ENCODE measurements at places on chromosomes 7 and 10.

DNA sequence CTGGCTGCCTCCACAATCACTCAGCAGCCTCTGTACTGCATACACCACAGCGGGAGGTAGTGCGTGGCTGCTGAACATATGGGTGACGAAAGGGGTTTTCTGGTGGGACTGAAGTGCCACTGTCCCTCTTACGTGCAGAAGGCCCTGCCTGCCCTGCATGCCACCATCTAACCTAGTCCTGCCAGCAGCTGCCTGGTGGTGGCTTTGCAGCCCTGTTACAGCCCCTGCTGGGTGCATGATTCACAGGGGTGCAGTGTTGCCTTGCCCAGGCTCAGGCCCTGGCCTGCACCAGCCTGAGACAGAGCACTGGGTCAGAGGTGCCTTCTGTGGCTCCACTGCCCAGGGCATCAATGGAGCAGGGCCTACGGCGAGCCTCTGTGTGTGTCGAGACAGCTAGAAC is 50.1 kb downstream of the SYPL1 start:
- no peak for DNase-seq

GRCh38 chr10:86594535-86594934 is 59.8 kb upstream of the OPN4 start:
- DNase-seq: no peak

DNA sequence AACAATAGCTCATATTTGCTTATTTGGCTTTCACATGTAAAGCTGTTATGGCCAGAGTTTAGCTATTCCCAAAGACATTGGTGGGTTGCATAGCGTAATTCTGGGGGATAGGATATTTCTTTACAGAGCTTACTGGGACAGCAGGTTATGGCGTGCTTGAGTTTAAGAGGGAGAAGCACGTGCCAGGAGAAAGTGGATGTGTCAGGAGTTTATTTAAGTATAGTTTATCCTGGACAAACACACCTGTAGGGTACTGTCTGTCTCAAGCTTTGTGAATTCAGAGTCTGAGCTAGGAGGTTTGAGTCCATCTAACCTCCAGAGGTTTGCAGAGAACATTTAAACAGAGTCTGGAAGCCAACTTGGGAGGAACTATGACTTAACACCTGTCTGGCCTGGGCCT is 21.3 kb downstream of the GBF1 start:
- DNase-seq: no peak

DNA sequence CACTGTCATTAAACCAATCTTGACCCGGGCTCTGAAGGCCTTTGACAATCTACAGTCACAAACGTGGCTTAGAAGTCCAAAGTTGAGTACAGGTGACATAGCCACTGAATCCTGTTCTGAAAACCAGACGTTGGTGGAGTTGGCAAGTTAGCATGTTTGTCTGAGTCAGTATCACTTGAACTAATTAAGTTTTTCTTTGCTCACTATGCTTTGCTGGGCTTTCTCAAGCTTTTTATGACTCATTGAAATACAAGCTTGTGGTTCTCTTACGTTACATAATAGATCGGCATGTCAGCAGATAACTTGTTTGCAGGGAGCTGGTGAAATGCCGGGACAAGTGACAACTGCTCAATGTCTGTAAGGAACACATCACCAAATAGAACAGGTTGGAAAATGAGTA is 53.8 kb downstream of the ARL5B start:
- no peak for DNase-seq

GRCh38 chr10:10687751-10688150 is 329.9 kb upstream of the CELF2 start:
- no peak for DNase-seq

DNA sequence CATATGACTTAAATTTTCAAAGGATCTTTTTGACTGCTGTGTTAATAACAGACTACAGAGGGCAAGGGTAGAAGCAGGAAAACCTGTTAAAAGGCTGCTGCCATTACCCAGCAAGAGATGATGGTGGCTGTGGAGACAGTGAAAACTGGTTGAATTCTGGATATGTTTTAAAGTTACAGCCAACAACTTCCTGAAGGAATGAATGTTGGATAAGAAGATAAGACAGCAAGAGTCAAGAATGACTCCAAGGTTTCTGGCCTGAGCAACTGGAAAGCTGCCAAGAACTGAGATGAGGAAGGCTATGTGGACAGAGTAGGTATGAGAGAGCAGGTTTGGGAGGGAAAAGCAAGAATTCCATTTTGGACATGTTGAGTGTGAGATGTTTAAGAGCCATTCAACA is 19.1 kb downstream of the CNOT4 start:
- DNase-seq: no peak

GRCh38 chr7:79317728-79318127 is 135.7 kb downstream of the MAGI2 start:
- no peak for DNase-seq

DNA sequence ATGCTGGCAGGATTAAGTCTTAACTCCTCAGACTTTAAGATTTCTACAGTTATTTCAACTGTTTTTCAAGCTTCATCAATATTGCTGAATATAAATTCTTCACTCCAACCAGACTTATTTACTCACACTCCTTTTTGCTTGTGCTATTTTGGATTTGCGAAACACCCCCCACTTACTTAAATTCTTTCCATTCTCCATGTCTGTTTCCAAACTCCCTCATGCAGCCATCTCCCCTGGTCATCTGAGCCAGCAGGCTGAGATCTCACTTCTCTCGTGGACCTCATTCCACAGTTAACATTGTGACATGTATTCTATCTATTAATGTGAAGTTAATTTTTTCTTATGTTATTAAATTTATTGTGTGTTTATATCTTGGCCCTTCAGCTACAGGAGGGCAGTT is 188.9 kb upstream of the HDAC9 start:
- DNase-seq: no peak

GRCh38 chr10:58838561-58839208 is 326.0 kb downstream of the BICC1 start:
- DNase-seq: peak; percentile 39

DNA sequence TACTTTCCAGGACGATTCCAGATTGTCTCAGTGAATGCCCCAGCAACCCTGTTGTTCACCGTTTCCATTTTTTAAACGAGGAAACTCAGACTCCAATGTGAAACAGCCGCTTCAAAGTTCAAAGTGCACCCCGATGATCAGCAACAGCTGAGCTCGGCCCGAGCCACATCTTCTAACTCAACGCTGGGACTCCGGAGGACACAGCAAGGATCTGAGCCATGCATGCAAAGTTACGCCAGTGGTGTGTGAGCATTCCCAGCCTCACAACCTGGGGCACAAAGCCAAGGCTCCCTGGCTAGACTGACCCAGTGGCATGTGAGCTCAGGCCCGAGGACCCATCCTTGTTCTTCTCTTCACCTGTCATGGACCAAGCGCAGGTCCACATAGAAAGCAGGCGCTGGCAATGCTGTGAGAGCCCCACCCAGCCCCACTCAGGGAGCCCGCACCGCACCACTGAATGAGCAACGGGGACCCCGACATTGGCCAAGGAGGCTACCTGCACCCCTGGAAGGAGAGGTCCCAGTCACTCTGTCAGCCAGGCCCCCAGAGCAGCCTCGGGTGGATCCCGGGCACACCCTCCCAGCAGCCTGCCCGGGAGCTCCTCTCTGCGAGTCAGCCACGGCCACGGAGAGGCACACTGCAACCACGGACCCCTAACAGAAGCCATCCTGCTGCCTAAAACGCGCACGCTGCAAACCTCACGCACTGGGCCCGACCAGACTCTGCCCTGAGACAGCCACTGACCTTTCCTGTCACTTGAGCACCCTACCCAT is 82.9 kb downstream of the MAD1L1 start:
- no peak for DNase-seq

- no peak for DNase-seq
These were observed 191.8 kb downstream of the CACNB2 start for GRCh38 chr10:18332048-18332447.

- no peak for DNase-seq
These were observed 5.8 kb downstream of the PLA2G12B start for GRCh38 chr10:72948762-72949161.

GRCh38 chr7:74267756-74268565 is 13.8 kb upstream of the RFC2 start:
- no peak for DNase-seq

DNA sequence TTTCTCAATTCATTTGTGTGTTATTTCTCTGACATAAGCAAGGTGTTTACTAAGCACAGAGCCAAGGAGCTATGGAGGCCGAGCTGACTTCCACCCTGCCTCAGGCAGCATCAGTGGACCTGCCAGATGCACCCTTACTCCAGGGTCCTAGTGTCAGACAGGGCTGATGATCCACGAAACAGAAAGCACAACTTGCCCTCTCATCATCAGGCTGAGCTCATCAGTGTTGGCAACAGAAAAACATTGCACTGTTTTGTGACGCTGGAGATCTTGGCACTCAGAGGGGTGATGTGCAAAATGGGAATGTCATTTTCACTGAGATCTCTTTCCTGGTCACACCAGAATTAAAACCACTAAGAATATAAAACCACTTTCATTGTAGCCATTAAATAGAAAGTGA is 201.8 kb downstream of the GLI3 start:
- DNase-seq: no peak

DNA sequence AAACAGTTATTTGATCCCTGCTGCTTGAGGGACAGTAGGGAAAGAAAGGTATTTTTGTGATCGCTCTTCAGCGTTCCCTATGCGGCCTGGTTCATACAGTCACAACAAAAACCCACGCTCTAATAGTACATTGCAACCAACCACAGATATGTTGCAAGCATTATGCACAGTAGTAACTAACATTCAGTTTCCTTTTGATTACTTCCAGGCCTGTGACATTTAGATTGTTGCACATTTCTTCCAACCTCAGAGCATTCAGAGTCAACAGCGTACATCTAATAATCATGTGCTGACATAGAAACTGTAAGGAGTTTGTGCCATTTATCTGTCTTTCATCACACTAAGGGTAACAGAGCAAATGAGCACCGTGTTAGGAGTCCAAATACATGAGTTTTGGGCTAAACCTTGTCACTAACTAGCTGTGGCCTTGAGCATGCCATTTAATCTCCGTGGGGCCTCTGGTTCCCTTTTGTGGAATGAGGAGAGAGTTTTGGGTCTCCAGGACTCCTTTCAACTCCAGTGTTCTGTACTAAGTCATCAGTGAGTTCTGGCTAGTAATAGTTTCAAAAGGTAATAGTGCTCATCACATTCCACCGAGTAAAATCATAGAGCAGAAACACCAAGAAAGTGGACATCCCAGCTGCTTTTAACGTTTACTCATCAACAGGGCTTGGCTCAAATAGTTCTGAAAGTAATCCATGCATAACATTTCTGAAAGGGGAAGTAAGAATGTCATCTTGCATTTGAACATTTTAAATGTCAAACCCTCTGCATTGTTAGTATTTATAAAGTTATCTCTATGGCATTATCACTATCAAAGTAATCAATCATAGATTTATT is 99.0 kb upstream of the FZD1 start:
- no peak for DNase-seq

GRCh38 chr7:29552392-29552791 is 11.2 kb upstream of the PRR15 start:
- DNase-seq: no peak

- DNase-seq: no peak
These were observed 360.7 kb upstream of the AUTS2 start for GRCh38 chr7:69237541-69237940.

DNA sequence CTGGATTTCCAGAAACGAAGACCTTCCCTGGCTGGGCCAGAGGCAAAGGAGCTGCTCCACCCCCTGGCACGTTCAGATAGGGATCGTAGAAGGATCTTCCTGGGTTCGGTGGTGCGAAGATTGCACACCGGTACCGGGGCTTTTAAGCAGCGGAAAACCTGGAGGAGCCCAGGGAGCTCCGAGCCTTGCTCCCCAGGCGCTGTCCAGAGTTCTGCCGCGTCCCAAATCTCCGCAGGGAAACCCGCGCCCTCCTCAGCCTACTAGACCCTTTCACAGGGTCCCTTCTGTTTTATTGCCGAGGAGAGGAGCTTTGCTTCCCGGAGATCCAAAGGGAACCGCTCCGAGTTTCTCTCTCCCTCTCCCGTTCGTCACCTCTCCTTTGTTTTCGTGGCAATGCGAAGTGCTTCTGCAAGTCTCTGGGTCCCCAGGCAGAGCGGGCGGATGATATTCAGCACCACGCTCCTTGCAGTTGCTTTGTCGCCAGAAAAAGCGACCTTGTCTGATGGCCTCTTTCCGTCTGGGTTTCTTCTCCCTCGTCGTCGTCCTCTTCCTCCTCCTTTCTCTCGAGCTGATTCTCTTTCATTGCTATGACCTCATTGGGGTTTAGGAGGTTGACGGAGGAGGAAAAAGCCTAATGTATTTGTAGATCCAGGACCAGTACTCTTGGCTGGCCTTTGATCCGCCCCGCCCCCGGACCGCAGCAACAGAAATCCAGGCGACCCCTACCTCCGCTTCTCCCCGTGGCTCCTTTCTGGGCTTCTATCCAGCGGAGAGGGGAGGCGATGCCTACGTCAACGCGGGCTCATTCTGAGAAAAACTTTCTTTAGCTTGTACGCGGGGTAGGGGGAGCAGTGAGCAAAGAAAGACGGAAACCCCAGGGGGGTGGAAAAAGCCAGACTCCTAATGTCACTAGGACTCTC is at the start of gene TMEM196:
Gene TMEM196 (minus strand): TSS at position 777 of the 920 bp plus-strand sequence. CDS start 921 bp downstream, outside the sequence.
- DNase-seq: peak; percentile 66

DNA sequence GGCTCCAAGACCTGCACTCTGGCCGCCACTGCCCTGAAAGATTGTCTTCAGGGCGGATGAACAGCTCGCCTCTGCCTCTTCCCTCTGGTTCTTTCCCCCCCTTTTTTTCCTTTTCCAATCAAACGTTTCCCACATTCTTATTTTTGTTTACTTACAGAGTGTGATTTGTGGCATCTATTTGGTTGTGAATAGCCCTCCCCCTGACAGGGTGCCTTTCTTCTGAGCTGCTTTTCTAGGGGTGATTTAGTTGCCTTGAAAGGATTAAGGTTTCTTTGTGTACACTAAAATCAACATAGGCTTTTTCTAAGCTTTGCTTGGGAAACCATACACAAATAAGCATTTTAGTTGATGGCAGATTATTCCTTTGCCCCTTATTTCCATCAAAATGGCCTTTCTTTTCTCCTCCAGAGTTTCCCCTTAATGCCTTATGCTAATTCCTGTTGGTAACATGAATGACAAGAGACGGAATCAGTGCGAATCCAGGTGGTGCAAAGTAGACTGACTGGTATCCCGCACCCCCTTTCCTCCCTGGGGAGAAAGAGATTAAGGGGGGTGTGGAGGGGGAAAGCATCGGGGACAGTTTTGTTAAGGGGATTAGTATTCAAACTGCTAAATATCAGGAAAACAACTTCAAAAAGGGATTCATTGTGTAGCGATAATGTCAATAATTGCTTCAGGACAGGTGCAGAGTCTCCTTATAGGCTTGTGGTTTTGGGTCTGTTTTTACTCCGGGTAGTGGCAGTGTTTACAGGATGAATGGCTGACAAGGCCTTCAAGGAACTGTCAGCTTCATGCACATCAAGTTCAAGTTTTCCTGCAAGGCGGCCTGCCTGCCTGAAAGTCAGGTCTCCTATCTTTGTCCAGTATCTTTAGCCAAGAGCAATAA is 431.6 kb upstream of the GALNT17 start:
- DNase-seq: no peak
